ENCODE measurements at places on chromosomes 3 and 15.

DNA sequence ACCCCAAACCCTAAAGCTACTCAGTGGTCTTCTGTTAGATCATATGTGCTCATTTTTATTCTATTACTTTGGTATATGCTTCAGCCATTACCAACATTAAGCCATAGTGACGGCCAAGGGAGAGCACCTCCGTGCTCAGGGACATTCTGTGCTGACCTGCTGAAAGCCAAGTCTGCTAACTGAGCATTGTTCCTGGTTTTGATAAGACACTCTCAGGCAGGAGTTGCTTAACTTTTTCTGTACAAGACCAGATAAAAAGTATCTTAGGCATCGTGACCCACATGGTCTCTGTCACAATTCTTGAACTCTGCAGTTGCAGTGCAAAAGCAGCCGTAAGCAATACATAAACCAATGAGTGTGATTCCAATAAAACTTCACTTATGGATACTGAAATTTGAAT lies 100.6 kb downstream of the KLHL25 start:
- no peak for DNase-seq

- DNase-seq: no peak
Measured at GRCh38 chr3:171461525-171461917, 1.3 kb upstream of the TNIK start.

DNA sequence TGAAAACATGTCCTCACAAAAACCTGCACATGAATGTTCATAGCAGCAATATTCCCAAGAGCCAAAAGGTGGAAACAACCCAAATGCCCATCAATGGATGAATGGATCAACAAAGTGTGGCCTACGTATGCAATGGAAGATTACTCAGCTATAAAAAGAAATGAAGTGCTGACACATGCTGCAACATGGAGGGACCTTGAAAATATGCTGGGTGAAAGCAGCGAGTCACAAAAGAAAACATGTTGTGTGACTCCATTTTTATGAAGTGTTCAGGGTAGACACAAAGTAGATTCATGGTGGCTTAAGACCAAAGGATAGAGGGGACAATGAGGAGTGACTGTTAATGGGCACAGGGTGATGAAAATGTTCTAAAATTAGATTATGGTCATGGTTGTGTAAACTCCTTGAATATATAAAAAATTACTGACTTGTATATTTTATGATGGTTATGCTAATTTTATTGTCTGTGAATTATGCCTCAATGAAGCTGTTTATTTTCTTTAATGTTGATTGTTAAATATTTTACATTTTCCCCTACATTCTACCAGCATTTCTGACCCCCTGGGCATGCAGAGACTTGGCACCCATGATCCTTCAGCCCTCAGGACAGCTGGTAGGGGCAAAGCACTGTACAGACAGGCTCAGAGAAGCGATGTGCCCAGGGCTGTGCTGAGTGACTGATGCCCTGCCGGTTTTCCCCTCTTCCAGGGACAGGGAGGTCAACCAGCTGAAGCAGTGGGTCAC lies 37.8 kb downstream of the CFAP100 start:
- DNase-seq: no peak

- DNase-seq: no peak
Measured at GRCh38 chr3:144109944-144110343, 138.3 kb downstream of the DIPK2A start.

GRCh38 chr15:59396679-59397078 lies 24.0 kb upstream of the MYO1E start:
- no peak for DNase-seq

DNA sequence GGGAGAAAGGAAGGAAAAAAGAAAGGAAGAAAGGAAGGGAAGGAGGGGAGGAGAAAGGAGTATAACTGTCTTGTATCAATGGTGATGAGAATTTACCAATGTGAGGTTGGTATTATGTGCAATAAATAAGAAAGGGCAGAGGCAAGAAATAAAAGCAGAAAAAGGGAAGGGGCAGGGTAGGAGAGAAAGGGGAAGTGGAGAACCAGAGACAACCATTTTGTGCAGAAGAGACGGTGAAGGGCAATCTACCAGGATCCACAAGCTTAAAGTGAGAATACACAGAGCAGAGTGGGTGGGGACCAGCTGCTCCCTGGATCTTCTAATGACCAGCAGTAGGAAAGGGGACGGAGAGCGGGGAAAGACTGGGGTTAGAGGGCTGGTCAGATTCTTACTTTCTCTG lies 106.9 kb upstream of the SLCO2A1 start:
- DNase-seq: no peak

DNA sequence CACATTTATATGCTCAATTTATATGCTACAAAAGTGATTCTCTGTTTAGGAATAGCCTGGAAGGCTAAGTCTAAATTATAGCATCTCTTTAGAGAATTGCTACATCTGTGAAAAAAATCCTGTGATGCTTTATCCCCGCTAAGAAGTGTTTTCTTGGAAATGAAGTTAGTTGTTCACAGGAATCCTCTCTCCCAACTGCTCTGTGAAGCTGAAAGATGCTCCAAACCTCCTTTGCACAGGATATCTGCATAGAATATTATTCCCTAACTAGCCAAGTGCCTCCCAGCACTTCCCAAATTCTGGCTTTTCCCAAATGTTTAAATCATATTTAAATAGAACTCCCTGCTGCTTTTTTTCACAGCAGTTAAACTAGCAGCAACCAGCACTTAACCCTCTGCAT lies 132.2 kb downstream of the SRGAP3 start:
- no peak for DNase-seq

DNA sequence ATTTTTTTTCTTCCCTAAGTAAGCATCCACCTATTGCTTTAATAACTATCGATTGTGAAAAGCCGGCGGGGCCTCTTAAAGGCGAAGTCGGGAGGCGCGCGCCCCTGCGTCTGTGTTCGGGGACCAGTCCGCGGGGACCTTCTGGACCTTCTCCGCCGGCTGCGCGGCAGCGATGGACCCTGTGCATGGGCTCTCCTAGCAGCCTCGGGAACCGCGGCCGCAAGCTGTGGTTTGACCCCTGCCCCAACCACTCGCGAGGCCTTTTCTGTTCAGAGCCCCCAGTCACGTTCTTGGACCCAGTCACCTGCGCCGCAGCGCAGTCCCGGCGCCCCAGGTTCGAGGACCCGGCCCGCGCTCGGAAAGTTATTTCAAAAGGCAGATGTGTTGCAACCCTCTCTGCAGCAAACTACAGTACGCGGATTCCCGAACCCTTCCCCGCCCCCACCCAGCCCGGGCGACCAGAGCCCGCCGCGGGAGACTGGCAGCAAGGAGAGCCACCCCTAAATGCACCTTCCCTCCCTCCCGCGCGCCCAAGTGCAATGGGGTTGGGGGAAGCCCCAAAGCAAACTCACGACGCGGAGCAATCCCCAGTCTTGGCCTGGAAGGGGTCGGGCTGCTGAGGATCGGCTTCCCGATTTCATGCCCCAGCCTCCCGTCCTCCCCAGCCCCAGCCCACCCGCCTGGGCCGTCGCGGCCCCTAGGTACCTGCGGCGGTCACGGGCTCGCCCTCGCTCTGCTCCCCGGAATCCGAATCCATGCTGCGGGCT lies 684 bp downstream of the TNFAIP8L3 start:
- no peak for DNase-seq

GRCh38 chr3:69948246-69948862 lies 51.2 kb upstream of the SAMMSON start:
- no peak for DNase-seq

- no peak for DNase-seq
Measured at GRCh38 chr3:13039213-13039896, 33.9 kb downstream of the IQSEC1 start.

Data from stimulated activated naive CD4-positive, alpha-beta T cell treated with Interleukin-2 at 50 U/mL for 16 hours (primary cell).